Cortex of kidney (tissue), 1 donor: ENCODE measurements at places on chromosomes 1 and 21.

- DNase-seq, result no peak
These were observed 2.9 kb downstream of the AGPAT3 start for GRCh38 chr21:43867948-43868347.

GRCh38 chr1:198423673-198424072 lies 116.8 kb downstream of the ATP6V1G3 start:
- DNase-seq, result no peak

GRCh38 chr1:153985941-153986761 lies at the start of gene RAB13:
RAB13 (minus strand) TSS chr1:153986339; CDS start chr1:153986236, 103 bp downstream.
- no peak for DNase-seq

DNA sequence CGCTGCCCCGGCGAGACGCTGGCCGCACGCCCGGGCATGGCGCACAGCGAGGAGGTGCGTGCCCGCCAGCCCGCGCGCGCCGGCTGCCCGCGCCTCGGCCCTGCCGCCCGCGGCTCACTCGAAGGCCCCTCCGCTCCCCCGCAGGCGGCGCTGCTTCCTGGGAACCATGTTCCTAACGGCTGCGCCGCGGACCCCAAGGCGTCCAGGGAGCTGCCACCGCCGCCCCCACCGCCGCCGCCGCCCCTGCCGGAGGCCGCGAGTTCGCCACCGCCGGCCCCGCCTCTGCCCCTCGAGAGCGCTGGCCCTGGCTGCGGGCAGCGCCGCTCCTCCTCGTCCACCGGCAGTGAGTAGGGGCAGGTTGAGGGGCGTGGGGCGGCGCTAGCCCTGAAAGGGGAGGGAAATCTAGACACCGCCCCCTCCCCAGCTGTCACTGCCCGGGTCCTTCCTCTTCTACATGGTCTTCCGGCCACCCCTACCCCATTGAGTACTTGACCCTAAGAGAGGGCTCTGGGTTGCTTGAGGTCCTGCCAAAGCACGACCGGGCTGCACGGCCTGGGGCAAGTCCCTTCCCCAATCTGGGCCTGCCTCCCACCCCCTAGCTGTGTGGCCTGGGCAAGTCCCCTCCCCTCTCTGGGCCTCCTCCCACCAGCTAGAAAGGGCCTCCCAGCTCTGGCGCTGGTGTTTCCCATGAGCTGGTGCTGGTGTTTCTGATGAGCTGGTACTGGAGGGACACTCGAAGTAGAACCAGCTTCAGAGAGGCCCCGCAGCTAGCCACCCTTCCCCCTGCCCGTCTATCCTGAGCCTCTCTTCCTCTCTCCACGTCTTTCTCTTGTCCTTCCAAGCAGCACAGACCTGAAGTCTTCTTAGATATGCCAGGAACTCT lies 17.0 kb downstream of the TNFRSF25 start:
- DNase-seq, result no peak

GRCh38 chr1:114099268-114099667 lies 54.4 kb downstream of the SYT6 start:
- no peak for DNase-seq

- no peak for DNase-seq
These were observed 252.9 kb downstream of the DYRK1A start for GRCh38 chr21:37619464-37619974.

DNA sequence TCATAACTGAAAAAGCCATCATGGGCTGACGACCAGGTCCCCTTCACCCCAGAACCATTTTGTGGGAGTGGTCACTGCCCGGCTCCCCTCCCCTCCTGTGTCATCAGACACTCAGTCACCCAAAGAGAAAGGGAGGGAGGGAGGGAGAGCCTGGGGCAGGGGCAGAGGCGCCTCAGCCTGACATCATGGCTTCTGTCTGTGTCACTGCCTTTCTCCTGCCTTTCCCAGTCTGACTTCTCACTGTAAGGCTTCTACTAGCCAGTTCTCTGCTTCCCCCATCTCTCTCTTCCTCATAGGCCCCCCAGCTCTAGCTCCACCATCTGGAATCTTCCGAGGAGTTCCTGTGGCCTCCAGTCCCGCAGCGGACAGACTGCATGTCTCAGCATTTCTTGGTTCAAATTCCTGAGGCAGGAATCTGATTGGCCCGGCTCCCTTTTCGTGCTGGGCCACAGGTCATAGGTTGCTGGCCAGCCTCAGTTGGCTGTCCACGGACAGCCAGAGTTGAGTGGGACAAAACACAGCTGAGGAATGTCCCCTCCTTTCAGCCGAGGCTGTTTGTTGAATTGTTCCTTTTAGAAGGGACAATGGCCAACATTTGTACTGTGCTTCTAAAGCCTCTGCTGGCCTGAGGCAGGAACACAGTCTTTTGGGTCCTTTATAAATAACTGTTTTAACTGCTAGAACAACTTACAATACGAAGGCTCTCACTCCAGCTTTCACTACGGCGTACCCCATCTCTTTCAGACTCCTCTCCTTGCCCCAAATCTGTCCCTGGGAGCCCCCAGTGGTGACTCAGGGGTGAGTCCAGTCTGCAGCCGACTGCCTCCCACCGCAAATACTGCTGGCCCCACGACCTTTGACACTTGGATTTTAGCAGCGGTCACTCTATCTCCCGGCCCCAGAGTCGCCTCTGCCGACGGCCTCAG lies 18.7 kb upstream of the KANK4 start:
- no peak for DNase-seq

DNA sequence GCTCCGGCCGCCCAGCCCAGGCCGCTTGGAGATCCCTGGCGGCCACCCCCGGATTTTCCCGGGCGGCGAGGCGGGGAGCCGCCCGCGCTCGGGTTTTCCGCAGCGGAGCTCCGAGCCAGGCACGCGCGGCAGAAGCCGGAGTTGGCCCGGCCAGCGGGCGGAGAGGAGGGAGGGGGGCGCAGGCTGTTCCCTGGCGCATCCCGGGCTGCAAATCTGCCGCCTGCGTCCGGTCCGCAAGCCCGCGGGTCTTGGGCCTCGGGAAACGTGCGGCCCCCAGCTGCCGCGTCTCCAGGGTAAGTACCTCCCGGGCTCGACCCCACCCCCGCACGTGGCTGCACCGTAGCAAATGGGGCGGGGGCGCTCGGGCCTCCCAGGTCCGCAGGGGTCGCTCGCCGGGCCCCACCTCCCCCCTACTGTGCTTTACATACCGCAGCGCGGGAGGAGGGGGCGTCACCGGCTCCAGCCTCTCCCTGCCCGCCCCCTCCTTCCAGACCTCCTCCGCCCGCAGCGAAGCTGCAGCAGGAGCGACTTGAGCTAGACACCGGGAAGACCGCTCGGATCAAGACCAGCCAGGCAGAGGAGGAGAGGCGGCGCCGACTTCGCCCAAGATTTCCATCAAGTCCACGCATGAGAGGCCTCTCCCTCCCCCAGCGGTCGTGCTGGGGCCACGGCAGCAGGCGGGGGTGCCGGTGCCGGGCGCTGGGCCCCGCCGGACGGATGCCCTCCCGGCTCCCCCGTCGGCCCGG lies 1.6 kb downstream of the TMEM200B start:
- DNase-seq, result no peak

- no peak for DNase-seq
These were observed 93.1 kb upstream of the RUNX1 start for GRCh38 chr21:35142036-35142815.

GRCh38 chr21:28235169-28235895 lies 757.3 kb downstream of the LTN1 start:
- DNase-seq, result no peak

DNA sequence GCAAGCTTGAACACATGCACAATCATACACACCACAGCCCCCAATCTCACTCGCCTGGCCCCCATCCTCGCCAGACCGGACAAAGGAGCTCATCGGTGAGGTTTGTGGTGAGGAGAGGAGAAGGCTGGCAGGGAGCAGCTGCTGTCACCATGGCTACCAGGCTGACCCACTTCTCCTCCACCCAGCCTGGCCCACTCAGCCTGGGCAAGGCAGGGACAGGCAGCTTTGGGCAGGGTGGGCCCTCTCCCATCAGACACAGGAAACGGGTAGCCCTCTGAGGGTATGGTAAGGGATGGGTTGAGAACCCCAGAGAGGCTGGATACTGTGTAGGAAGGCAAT lies 15.9 kb downstream of the RIMS3 start:
- DNase-seq, result no peak

- no peak for DNase-seq
These were observed 2.1 kb upstream of the PRRX1 start for GRCh38 chr1:170661646-170662411.

GRCh38 chr1:237959838-237960237 lies 69.1 kb upstream of the ZP4 start:
- no peak for DNase-seq

GRCh38 chr1:157269656-157270375 lies 131.6 kb upstream of the ETV3 start:
- DNase-seq, result no peak

DNA sequence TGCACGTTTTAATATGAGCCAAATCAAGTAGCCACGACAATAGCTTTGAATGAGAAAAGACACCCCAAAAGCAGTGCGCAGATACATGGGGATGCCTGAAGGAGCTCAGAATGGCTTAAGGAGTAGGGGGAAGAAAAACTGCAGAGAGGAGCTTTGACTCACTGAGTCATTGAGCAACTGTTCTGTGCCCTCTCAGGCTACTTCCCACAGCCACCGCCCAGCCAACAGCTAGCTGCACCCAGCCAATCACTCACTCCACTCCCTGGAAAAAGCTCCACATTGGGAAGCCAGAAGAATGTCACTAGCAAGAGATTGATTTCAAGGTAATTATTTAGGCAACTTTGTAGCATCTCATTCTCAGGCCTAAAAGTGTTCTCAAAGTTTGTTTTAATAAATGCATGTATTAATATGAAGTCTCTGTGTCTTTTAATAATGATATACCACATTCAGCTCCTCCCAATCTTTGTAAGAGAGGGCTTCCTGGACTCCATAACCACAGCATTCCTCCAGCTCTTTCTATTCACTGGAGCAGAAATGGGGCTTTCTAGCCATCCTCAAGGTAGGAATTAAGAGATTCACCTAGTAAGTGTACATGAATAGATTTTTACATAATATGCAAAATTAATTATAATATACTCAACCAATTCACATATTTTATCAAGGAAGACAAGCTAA lies 16.8 kb downstream of the DUSP10 start:
- no peak for DNase-seq

DNA sequence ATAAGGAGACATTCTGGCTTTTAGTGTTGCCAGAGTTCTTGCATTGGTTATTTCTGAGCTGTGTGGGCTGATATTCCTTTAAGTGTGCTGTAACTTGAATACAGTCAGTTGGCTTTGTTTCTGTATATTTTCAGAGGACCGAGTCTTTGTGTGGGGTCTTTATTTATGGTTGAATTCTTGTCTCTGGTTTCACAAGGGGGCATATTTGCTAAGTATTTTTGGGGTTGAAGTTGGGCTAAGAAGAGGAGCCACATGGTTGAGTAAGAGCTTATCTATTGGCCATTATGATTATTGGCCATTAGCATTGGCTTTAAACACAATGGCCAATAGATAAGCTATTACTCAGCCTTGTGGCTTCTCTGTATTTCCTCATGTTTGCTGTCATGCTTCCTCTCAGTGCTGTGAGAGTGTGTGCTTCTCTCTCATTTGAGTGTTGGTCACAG lies 26.3 kb upstream of the PTGFR start:
- no peak for DNase-seq

DNA sequence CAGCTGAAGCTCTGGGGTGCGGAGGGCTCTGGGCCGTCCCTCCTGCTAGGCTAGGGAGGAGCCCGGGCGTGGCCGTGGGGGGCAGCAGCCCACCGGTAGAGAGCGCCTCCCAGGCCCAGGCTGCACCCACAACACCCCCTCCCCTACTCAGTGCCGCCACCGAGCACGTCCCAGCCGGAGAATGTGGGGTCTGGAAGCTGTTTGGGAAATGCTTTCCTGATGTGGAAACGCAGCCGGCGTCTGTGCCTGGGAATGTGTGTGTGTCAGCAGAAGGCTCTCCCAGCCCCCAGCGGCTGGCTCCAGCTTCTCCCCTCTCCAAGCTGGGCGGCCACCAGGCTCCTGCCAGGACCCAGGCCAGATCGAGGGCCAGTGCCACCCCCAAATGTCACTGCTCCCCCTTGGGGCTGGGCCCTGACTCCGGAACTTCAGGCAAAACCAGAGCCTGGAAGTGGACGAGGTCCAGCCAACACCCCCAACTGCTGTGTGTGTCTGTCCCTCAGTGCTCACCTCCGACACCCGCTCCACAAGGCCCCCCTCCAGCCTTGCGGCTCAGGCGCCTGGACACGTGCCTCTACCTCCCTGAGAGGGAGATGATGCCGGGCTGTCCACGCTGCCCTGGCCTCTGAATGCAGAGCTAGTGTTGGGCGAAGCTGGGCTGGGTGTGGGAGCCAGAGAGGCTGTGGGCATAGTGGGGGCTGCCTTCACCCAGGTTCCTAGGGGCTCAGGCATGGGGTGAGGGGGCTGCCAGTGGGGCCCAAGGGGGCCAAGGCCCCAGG lies 74.7 kb downstream of the MEGF6 start:
- DNase-seq, result no peak

DNA sequence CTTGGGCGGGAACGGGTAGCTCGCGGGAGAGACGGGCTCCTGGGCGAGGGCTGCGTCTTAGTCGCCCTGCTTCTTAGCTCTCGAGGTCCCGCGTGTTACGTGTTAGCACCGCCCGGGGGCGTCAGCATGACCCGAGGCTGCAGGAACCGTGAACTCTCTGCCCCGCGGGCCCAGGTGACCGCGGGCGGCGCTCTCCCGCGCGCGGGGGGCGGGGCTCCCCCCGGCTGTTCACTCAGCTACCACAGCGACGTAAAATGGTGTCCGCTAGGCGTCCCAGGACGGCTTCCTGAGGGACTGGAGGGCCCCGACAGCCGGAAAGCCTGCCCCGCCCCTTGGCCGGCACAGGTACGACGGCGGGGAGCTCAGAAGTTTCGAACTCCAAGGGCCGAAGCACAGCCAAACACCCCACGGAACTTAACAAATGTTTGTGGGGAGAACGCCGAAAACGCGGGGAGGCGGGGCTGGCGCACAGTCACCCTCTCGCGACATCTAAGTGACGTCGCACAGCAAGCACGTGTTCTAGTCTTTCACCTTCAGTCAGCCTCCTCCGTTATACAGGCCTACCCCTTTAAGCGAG lies 780 bp upstream of the RBM15 start:
- peak; percentile 66 for DNase-seq

GRCh38 chr1:116038679-116039078 lies 62.4 kb downstream of the SLC22A15 start:
- no peak for DNase-seq

- DNase-seq, result no peak
These were observed 64.2 kb downstream of the ACOT7 start for GRCh38 chr1:6329396-6329795.

- no peak for DNase-seq
These were observed 120.4 kb upstream of the GREM2 start for GRCh38 chr1:240732390-240732789.

DNA sequence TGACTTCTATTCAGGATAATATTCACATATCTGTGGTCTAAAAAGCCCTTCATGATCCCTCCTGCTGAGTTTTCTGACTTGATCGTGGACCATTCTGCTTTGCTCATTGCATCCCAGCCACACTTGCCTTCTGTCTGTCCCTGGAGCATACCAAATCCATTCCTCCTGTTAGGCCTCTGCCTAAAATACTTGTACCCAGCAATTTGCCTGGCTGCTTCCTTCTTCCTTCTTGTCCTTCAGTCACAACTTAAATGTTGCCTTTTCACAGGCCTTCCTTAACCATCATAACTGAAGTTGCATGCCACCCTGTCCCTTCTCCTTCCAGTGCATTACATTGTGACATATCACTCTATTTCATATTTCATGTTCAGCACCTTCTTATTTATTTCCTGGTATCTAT lies 4.3 kb downstream of the CR2 start:
- DNase-seq, result no peak

GRCh38 chr21:36945496-36946138 lies 20.9 kb downstream of the HLCS start:
- no peak for DNase-seq
